ENCODE measurements at places on chromosomes 5 and 9.

- DNase-seq: no peak
Observed at GRCh38 chr5:66704790-66705425, 108.7 kb downstream of the MAST4 start.

- DNase-seq: no peak
Observed at GRCh38 chr9:122226142-122226757, 2.5 kb downstream of the LHX6 start.

DNA sequence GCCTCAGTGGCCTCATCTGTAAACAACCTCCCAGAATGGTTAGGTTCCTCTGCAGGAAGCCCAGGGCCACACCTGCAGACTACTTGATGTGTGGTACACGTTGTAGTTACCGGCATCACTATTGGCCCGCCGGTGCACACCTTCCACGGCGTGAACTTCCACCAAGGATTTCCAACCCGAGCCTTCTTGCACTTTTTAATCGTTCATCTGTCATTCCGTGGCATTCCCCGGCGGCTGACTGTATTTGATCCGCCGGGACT lies 5.3 kb upstream of the TRIM41 start:
- DNase-seq: no peak

DNA sequence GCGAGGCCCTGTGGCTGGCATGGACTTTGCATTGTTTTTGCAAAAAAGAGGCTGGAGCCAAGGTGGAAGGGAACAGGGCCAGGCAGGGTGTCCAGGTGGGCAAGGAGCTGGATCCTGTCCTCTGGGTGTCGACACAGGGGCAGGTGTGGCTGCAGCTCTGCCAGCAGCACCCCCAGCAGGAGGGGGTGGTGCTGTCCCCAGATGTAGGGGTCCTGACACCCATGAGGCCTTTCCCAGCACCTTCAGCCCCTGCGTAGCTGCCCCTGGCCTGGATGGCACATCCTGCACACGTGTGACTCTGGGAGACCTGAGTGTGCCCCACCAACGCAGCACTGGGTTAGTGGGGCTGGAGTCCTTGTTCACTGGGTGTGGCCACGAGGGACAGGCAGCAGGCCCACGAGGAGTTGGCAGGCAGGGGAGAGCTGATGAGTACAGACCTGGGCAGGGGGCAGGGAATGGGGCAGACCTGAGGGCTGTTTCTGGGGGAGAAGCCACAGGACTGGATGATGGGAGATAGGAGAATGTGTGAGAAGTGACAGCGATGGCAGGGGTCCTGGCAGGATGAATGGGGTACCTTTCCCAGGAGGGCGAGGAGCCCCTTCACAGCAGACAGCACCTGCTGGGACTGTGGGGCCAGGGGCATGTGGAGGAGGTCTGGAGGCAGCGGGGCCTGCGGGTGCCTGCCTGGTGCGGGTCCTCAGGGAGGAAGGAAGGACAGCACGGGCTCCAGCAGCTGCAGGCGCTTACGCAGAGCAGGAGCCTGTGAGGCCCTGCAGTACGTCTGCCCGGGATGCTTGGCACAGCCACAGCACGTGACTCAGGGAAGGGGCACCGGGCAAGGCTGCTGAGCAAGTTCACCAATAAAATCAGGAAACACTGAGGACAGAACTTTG lies 3.6 kb upstream of the RASGEF1C start:
- no peak for DNase-seq

DNA sequence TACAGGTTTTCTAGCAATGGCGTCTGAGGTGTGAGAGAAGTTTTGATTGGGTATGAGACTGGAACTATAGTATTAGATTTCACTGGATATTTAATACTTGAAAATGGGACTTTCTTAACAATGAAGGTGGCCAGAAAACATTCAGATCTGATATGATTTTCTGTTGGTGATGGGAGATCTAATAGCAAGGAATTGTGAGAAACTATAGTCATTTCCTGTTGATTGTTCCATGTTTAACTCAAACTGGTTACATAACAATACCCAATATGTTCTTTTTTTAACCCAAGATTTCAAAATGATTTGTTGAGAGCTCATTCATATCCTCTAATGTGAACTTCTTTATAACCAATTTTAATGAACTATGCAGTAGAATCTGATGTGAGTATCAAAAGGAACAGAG lies 793.2 kb upstream of the RGMB start:
- no peak for DNase-seq

GRCh38 chr5:173753307-173754168 lies 134.6 kb upstream of the CPEB4 start:
- no peak for DNase-seq

GRCh38 chr5:145778144-145778900 lies 56.8 kb downstream of the PRELID2 start:
- DNase-seq: no peak

GRCh38 chr5:103452666-103453065 lies 109.9 kb downstream of the NUDT12 start:
- DNase-seq: no peak

DNA sequence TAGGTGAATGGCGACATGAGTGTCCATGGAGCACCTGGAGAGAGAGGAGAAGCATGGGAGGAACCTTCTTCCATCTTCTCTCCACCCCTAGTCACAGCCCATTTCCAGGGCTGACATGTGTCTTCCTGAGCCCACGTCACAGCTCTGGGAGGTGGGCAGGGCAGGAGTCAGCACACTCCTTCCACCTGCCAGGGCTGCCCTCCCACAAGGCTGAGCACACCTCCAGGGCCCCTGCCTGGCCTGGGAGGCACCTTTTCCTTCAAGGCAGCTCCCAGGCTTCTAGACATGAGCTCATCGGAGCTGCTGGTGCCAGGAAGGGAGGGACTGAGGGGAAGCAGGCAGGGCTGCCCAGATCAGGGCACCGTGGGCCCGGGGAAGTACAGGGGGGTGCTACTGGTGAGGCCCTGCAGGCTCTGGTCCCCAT lies 13.6 kb upstream of the SYNPO start:
- no peak for DNase-seq

DNA sequence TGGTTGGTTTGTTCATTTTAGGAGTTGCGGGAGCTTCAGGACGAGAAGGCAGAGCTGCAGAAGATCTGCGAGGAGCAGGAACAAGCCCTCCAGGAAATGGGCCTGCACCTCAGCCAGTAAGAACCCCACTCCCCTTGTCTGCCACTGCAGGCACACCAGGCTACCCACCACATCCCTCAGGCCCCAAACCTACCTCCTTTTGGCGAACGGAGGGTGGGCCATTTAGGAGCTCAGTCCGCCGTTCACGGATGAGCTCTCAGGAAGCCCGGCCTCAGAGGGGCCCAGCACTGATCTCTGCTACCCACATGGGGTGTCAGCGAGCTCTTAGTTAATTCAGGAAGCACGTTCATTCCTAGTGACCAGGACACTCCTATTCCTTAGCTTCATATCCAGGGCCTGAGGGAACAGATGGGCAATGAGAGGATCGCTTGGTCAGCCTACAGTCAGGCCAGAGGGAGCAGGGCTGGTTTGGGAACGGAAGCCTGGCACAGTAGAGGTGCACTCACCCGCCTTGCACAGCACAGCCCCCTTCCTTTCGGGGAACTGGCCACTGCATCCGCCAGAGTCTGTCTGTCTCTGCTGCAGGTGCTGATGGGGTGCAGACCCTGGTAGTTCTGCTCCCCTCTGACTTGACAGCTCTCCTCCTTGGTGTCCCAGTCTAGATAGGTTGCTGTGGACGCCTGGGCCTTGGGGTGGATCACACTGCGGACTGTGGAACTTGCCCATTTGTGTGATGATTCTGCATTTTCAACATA lies 21.4 kb downstream of the HNRNPH1 start:
- DNase-seq: no peak

- DNase-seq: no peak
Observed at GRCh38 chr9:133404454-133405002, 13.3 kb downstream of the REXO4 start.

GRCh38 chr5:112918679-112919078 lies 3.3 kb downstream of the REEP5 start:
- DNase-seq: no peak

DNA sequence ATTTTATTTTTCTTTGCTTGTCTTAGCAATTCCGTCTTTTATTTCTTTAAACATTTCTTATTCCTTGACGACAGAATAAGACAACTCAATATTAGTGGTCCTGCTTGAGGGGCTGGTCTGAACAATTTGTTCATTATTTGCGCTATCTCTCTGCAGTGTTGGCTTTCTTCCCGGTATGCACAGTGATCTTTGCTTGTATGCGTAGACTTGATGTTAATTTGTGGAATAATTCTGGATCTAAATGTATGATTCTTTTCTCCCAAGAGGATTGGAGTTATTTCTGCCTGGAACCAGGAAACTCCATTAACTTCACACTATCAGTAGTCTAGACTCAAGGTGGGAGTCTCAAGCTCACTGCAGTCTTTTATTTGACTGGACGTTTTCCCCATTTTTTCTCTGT lies 80.4 kb downstream of the KDM4C start:
- no peak for DNase-seq

GRCh38 chr5:63240063-63240755 lies 661.6 kb downstream of the LRRC70 start:
- DNase-seq: no peak

DNA sequence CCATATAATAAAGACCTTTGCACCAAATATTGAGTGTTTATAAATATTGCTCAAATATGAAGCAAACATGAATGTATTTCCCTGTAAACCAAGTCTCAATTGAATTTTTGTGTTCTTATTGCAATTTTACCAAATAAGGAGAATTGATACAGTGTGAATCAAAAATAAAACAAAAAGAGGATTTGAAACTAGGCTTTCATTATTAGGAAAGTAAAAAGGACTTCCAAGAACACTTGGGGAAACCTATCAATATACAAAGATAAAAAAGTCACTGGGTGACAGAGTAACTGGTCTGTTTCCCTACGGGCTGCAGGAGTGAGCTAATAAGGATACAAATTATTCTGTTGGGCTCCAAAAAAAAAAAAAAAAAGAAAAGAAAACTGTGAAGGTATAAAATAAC lies 44.8 kb upstream of the SNX2 start:
- DNase-seq: no peak

DNA sequence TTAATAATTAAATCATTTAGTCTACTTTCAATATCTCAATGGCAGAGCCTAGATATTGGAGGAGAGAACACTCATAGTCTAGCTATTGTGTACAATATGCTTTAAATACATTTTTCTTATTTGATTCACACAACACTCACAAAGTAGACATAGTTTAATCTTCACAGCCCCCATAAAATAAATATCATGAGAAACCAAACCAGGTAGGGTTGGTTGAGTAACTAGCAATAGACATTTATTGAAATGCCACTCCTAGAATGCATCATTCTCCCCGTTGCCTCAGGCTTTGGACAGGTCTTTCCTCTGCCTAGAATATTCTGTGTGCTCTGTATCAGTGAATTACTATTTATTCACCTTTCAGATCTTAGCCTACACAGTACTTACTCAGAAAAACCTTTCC lies 141.9 kb downstream of the CEMIP2 start:
- DNase-seq: no peak

GRCh38 chr9:91426123-91426745 lies 2.6 kb upstream of the NFIL3 start:
- DNase-seq: no peak

All from stimulated activated CD8-positive, alpha-beta memory T cell treated with anti-CD3 and anti-CD28 coated beads, Interleukin-4, amount 100 ng/mL, for 1 hour (primary cell).